ENCODE measurements at places on chromosomes 5 and 9.

- DNase-seq = peak; percentile 1
Observed at GRCh38 chr9:79477955-79478771, 93.6 kb upstream of the TLE4 start.

DNA sequence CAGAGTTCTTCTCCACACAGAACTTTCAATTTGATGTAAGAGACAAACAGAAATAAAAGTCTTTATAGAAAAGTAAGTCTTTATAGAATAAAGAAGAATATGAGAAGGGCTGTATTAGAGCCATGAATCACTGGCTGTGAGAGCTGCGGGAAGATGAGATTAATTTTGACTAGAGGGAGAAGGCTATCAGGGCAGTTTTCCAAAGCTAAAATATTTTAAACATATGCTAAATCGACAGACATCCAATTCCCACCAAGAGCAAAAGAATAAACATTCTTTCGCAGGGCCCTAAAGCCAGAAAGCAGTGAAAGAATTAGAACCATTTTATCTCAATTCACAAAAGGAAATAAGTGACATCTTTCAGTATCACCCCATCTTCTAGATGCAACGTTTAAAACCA lies 208.3 kb upstream of the MAP3K1 start:
- DNase-seq = no peak

GRCh38 chr5:52774005-52774410 lies 13.7 kb upstream of the ITGA1 start:
- no peak for DNase-seq

GRCh38 chr5:146794326-146795029 lies 84.1 kb downstream of the PPP2R2B start:
- no peak for DNase-seq

DNA sequence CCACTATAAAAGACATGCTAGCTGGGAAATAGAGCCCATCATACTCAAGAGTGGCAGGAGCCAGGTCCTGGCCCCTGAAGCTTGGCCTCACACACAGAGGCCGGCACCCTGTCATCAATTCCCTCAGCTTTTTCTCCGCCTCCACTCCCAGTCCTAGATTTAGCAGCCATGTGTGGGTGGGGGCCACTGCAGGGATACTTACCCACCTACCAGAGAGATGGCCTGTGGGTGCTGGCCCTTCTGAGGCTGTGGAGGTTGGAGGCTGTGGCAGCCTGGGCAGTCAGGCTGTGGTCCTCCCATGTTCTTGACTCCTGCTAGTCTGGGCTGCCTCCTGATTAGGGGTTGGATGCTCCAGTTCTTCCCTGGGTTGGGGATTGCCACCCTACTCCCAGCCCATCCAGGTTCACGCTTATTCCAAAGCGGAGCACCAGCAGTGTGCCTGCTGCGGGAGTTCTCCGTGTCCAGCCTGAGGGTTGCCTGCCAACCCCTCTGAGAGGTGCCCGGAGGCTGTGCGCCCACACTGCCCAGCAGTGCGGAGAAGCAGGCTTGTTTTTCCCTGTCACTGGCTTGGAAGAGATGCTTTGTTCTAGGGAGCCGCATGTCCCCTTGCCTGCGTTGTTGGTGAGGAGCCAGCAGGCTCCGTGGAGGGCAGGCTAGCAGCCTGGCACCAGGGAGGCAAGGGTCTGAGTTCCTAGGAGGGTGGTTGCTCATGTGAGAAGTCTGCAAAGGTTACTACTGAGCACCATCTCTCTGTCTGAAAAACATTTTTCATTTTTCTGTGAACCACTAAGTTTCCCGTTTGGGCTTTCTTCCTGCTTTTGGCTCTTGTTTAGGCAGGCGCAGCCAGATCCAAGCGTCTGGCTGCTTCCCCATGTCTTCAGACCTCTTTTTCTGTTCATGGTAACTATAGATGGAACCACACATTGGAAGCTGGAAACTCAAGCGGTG lies 7.5 kb downstream of the SLC22A5 start:
- DNase-seq = peak; percentile 56

- no peak for DNase-seq
Observed at GRCh38 chr9:127264462-127265219, at the start of gene GARNL3. GARNL3 (plus strand) TSS chr9:127264774; CDS start chr9:127264878, 104 bp downstream.
